ENCODE measurements at places on chromosomes 7 and 10.
A peak's percentile ranks its signal among the peaks of the same experiment; 100 is the strongest.

DNA sequence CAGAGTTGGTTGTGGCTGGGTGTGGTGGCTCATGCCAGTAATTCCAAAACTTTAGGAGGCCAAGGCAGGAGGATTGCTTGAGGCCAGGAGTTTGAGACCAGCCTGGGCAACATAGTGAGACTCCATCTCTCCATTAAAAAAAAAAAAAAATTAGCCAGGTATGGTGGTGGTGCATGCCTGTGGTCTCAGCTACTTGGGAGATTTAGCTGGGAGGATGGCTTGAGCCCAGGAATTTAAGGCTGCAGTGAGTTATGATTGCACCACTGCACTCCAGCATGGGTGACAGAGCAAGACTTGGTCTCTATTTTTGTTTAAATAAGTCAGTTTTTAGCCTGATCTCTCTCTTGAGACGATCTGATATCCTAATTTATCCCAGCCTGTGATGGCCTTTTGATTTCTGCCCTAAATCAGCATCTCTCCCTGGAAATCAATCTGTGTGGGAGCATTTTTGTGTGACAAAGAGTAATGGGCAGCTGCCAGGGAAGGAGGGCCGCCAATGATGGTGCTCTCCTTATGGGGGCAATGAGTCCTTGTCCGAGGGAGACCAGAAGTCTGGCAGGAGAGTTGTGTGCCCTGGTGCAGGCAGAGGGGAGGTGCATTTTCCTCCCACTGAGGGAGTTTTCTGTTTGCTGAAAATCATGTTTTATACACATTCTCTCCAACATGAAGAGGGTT is 111.0 kb downstream of the NRP1 start:
- DNase-seq = no peak

DNA sequence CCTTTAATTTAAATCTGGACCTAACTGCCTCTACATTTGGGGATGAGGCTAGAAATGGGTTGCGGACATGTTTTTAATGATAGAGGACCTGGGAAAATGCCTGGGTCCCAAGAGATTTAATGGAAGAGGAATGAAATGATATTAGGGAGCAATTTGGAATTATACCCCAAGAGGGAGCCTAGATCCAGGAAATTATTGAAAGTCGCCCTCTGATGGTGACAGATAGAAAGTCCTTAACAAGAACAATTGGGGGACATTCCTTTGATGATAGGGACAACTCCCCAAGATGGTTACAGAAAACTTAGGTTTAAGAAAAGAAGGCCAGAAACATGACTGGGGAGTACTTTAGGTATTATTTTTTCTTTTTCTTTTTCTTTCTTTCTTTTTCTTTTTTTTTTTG is 9.5 kb upstream of the TSGA13 start:
- peak; percentile 9 for DNase-seq

GRCh38 chr7:67608806-67609205 is 612.2 kb downstream of the TYW1 start:
- no peak for DNase-seq

DNA sequence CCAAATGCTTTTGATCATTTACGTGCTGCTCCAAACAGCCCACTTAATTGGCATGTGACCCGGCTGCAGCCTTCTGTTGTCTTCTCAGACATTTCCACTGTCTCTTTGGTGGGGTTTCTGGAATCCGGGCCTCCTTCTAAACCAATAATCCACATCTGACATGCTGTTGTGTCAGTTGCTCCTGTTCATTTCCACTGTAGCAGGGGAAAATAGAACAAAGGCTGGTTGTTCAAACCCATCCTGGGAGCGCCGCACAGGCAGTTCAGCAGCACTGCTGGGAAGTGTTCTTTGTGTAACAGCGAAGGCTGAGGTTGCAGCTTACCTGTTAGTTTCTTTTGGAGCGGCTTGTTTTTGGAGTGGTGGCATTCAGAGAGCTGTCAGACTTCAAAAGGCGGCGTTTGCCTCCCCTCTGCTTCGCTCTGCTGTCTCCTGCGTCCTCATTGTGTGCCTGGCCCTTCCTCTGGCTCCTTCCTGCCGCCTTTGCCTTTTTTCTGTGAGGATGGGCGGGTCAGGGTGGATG is 149.4 kb downstream of the SNX10 start:
- no peak for DNase-seq

DNA sequence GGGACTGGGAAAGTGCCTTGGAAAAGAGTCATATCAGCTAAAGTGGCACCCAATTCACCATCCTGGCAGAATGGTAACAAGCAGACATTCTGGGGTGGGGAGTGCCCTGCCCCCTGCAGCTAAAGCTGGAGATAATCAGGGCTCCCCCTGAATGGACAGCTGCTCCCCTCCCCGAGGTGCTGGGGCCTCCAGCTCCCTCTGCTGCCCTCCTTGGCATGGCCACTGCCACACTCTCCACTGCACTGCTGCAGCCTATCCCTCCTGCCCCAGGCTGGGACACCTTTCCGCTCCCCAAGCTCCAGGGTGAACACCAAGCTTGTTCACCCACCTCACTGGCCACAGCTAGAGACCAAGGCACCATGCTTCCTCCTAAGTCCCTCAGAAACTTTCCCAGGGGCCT is 9.8 kb upstream of the PARD3 start:
- no peak for DNase-seq

DNA sequence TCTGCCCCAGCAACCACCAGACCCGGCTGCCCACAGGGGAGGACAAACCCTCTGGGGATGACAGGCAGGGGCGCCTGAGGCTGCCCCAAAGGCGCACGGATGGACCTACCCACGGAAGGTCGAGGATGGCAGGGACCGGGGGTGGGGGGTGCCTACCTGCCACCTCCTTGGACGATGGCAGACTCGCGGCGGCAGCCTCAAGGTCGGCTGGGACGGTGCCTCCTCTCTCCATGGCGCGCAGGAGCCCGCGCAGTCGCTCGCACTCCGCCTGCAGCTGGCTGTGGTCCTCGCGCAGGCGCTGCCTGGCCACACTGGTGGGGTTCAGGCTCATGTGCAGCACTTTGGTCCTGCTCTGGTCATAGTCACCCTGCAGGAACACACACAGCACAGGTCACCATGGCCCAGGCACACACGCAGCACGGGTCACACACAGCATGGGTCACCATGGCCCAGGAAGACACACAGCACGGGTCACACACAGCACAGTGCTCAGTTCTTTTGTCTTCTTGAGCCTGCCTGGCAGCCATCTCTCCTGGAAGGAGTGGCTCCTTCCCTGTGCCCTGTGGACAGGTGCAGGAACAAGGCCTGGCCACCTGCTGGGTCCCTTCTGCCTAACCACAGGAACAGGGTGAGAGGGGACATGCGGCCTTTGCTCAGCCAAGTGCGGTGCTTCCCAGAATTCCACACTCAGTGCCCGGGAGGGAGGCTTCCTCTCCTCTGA is 266.6 kb downstream of the ELFN1 start:
- no peak for DNase-seq

DNA sequence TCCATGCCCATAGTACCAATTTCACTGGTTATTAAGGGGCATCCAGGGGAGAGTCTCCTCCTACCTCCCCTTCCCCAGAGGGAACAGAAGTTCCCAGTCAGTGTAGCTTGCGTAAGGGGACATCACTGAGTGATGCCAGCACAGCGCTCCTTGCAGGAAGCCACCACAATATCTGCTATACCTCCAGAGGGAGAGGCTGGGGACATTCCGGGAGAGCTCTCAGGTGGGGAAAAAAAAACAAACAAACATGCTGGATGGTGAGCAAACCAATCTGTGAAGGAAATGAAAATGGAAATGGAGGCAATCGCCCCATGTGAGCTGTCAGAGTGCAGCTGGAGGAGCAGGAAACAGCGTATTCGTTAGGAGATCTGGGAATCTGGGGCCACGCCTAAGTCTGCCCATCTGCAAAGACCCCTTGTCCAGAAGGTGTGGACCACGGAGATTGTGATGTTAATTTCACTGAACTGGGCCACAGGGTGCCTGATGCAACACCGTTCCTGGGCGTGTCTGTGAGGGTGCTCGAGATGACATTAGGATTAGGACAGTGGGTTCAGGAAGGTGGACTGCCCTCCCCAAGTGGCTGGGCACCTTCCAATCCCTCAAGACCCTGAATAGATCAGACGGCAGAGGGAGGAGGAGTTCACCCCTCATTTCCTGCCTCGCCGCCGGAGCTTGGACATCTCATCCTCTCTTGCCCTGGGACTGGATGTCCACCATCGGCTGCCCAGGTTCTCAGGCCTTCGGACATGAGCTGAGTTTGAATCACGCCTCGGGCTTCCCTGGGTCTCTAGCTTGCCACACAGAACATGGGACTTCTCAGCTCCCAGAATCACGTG is 30.5 kb downstream of the GNA12 start:
- no peak for DNase-seq

DNA sequence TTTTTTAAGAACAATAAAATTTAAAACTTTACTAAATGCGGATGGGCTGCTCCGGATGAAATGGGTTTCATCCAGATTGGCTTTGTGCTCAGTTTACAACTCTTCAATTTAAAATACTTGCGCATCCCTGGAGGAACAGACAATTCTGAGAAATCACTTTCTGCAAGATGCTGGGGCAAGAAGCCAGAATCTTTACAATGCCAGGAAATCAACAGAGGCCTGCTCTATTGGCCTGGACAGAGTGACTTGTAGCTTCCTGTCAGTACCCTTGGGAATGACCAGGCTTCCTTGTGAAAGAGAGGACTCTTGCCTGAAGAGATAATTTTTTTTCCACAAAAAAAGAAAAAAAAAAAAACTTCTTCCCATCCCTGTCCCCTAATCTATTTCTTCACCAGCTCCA is 3.9 kb upstream of the FAM13C start:
- no peak for DNase-seq

DNA sequence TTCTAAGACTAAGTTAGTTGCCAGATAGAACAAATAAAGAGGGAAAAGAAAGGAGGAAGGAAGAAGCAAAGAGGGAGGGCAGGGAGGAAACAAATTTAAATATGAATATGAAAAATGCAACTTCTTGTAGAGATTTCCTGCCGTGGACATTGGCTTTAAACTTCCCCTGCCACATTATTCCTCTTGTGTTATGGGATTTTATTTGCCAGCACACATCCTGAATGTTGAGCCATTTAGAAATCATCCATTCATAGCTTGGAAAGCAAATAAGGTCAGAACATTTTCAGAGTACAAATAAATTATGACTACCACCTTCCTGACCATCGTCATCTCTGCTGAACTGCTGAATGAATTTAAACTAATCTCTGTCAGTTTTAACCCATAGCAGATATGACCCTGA is 911.9 kb upstream of the LRRN3 start:
- DNase-seq = no peak

DNA sequence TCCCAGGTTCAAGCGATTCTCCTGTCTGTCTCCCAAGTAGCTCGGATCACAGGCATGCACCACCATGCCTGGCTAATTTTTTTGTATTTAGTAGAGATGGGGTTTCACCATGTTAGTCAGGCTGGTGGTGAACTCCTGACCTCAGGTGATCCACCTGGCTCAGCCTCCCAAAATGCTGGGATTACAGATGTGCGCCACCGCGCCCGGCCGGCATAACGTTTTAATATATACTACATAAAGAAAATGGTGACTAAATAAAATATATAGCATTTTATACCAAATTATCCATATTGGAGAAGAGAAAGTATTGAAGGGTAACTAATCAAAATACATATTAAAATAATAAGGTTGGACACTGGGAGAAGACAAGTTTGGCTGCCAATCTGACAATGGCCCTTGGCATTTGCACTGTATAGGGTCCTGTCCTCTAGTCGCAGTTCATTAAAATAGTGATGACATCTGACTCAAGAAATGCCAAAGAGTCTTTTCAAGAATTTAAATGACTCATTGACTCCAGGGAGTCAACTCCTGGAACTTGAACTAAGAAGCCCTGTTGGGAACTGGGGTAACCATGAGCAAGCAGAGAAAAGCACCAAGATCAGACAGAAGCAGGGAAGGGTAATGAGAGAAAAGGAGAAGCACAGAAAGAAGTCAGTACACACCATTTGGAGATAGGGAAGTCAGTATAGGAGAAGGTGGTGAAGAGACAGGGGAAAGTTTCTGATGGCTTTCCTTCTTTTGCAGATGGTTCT is 91.1 kb downstream of the CH25H start:
- no peak for DNase-seq

GRCh38 chr10:123890756-123891143 is 857 bp downstream of the CPXM2 start:
- DNase-seq = no peak

- peak; percentile 23 for DNase-seq
Measured at GRCh38 chr10:69317175-69317604, 38.9 kb downstream of the HK1 start.

- DNase-seq = no peak
Measured at GRCh38 chr7:135789956-135790355, 41.3 kb upstream of the FAM180A start.

DNA sequence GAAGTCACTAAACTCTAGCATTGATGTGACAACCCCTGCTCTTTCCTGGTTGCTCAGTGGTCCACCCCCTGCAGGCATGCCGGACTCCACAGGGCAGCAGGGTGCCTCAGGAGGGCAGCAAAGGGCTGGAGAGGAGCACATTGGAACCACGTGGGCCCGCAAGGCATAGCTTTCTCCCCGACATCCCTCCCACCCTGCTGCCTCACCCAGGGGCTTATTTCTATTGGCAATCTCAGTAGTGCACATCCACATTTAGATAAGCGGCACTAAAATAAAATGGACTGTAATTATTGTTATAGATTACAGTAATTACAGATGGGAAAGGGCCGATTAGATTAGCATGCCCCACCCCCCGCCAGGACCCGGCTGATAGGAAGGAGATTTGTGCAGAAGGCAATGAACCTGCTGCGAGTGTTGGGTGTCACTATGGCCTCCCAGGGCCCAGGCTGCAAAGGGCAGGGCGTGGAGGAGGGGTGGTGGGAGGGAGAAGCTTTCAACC is 580.1 kb downstream of the GRID1 start:
- DNase-seq = no peak

DNA sequence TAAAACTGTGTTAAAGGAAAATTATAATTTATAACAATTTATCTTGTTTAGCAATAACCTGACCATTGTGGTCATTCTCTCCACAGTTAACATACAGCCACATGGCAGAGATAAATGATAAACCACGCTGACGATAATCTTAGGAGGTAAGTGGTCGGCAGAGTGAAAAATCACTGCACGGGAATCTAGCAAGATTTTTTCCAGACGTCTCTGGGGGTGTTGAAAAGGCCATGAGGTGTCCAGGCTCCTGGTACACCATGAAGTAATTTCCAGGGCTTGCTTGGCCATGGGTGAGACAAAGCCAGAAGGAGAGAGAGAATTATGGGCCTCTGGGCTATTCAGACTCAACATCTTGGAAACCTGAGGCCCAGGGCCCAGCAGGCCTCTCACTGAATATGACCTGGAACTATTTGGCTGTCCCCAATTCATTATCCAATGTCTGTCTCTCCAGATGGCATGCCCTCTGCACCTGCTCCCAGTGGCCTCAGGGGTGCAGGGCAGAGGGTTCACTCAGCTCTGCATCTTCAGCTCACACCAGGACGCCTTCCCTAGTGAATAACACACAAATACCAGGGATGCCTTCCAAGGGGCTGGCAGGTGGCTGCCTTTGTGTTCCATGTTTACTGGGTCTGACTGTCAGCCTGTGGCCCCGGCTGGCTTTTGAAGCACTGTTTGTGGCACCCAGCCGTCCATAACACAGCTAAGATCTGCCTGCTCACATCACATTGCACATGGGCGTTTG is 590.4 kb upstream of the PFKP start:
- DNase-seq = no peak

DNA sequence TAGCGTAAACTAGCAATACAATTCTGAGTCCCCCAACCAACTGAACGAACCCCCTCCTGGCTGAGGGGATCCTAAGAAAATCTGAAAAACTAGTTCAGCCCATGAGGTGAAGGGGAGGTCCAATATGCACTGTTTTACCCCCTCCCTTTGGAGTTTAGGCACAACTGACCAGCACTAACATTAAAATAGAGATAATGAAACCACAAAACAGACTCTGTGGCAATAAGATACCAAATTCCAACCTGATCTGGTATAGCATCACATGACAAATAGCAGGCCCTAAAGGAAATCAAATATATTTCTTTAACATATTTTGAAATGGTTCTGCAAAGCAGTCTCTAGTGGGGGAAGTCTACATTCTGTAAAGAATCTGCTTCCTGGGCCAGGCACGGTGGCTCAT is 522.5 kb downstream of the TYW1 start:
- DNase-seq = no peak

Data from CD4-positive, alpha-beta T cell treated with Interleukin-21 for 1 hour (primary cell).